Lower lobe of right lung (tissue), 2 donors: ENCODE measurements at places on chromosomes 4 and X. TPM values are rescaled to one million over a fixed set of nuclear protein-coding genes. Genes with fewer than 3 reads are reported as not detected.

DNA sequence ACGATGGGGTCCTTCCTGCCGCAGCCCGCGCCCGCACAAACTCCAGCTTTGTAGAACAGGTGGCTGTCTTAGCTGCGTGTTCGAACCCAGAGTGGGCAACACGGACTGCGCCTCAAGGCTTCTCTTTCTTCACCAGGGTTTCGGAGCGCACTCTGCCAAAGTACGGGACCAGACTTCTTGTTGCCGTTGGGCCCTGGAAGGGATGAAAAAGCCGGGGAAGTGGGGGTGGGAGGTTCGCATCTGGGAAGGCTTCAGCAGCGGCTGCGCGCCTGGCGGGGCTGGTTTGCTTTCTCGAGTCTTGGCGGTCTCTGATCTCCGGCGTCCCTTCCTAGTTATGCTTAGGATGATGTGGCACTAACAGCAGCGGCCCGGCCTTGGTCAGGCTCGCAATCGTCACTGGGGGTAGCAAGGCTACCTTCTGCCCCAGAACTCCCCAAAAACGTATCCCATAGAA is 673 bp downstream of the PARM1 start:
- peak overlapping the region; percentile 59 for H3K4me3 ChIP-seq
- H3K27me3 ChIP-seq = peaks cover 22% of the 10 kb centered on the region
- peak; percentile 49 for DNase-seq
- peaks cover 21% of the 10 kb centered on the region for H3K4me1 ChIP-seq

GRCh38 chrX:38975368-38975942 is 174.2 kb downstream of the MID1IP1 start:
- H3K27me3 ChIP-seq = no peaks in the 10 kb centered on the region
- H3K36me3 ChIP-seq = no peaks in the 10 kb centered on the region
- DNase-seq = no peak
- no peak overlapping the region for H3K4me3 ChIP-seq
- no peaks in the 10 kb centered on the region for H3K4me1 ChIP-seq

DNA sequence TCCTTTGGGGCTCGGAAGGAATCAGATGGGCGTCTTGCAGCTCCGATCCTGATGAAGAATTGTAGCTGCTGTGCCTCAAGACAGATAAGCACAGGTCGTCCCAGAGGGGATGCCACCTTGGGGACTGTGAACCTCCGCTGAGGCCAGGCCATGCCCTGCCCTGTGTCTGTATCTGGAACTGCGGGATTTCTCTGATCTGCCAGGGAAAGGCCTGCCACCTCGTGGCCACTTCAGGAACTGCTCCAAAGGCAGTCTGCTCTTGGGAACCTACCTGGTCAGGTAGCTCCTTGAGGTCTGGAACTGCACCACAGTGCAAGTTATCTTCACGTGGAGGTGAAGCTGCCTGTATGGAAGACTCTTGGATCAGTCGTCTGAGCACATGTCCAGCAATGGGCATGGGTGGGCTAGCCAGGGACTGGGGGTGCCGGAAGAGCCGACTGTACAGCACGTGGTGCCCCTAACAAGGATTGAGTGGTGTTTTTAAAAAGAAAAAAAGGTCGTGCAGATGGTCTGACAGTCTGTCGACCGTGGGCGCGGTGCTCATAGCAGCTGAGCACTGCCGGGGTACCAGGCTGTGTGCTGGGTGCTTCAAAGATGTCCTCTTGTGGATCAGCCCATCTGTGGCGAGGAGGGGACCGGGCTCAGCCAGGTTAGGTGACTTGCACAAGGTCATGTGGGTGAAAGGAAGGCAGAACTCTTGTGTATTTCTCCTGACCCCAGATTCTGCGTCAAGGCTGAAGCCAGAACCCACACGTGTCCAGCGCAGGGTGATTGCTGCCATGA is 3.1 kb upstream of the GRPEL1 start:
- peaks cover 27% of the 10 kb centered on the region for H3K4me1 ChIP-seq
- no peak overlapping the region for H3K27ac ChIP-seq
- no peak overlapping the region for H3K4me3 ChIP-seq
- H3K27me3 ChIP-seq = no peaks in the 10 kb centered on the region

- no peak overlapping the region for H3K27ac ChIP-seq
- H3K4me1 ChIP-seq = no peaks in the 10 kb centered on the region
- H3K27me3 ChIP-seq = no peaks in the 10 kb centered on the region
- H3K36me3 ChIP-seq = no peaks in the 10 kb centered on the region
- DNase-seq = no peak
These were observed 10.3 kb downstream of the SLC25A5 start for GRCh38 chrX:119478504-119478903.

- no peaks in the 10 kb centered on the region for H3K27me3 ChIP-seq
- no peak for DNase-seq
- H3K4me1 ChIP-seq = no peaks in the 10 kb centered on the region
- H3K36me3 ChIP-seq = no peaks in the 10 kb centered on the region
- H3K27ac ChIP-seq = no peak overlapping the region
These were observed 30.3 kb downstream of the AMMECR1 start for GRCh38 chrX:110287605-110288004.

The CENPVL2 gene
- total RNA-seq = not detected

DNA sequence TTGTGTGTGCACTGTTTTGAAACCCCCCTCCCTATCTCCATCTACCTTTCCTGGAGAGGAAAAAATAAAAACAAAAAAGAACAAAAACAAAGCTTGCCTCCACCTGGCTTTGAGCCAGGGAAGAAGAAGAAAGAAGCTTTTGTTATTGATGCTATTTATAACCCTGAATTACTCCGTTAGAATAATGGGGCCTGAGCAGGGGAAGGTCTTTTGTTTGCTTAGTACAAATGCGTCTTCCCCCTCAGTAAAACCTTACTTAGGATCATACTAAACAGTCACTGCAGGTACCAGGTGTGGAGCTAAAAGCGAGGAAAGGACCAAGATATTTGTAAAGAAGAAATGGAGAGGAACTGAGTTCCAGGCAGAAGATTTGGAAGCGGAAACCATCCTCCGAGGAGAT is 352.1 kb downstream of the KCNIP4 start:
- H3K27ac ChIP-seq = no peak overlapping the region
- H3K27me3 ChIP-seq = no peaks in the 10 kb centered on the region
- H3K4me3 ChIP-seq = no peak overlapping the region
- H3K4me1 ChIP-seq = no peaks in the 10 kb centered on the region
- no peak for DNase-seq
- no peaks in the 10 kb centered on the region for H3K36me3 ChIP-seq

The SLC10A6 gene
- 0.97 TPM for total RNA-seq

GRCh38 chr4:146640465-146641061 is 1.9 kb downstream of the POU4F2 start:
- no peak for DNase-seq
- no peak overlapping the region for H3K27ac ChIP-seq

DNA sequence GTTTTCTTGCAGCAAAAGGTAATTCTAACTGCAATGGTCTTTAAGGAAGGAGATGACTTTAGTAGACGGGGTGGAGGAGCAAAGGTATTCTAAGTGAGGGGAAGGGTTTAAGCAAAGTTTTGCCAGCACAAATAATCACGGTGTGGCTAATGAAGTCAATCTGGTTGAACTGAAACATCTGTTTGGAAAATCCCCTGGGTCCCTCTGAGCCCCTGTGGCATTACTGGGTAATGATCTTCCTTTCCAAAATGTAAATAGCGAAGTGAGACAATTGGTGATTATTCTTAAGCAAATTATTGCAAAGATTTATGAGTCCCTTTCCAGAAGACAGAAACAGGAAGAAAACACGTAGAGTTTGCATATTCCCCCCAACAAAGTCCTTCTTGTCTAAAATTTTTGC is 47.2 kb downstream of the FGFBP1 start:
- DNase-seq = no peak
- H3K36me3 ChIP-seq = no peaks in the 10 kb centered on the region
- H3K4me1 ChIP-seq = no peaks in the 10 kb centered on the region

The CCDC158 gene
- 0.74 TPM for total RNA-seq

GRCh38 chr4:180618396-180618795 is 1624.8 kb upstream of the TENM3 start:
- no peaks in the 10 kb centered on the region for H3K27me3 ChIP-seq
- no peak for DNase-seq
- H3K4me3 ChIP-seq = no peak overlapping the region
- no peaks in the 10 kb centered on the region for H3K4me1 ChIP-seq
- no peak overlapping the region for H3K27ac ChIP-seq

DNA sequence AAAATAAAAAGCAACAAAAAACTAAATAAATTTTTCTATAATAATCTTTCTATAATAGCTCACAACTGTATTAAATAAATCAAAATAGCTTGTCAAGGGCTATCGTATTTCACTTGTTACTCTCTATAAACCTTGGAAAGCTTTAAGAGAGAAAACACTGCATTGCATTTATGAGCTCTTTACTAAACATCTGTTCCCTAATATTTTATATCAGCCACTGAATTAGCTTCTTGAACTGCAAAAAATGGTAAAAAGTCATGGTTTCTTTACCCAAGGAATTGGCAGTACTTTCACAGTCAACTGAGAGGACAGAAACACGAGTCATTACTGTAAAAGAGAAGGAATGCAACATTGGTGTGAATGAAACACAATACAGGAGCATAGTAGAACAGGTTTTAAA is 671.2 kb downstream of the PCDH18 start:
- H3K27me3 ChIP-seq = no peaks in the 10 kb centered on the region
- H3K4me3 ChIP-seq = no peak overlapping the region
- no peaks in the 10 kb centered on the region for H3K4me1 ChIP-seq
- no peaks in the 10 kb centered on the region for H3K36me3 ChIP-seq
- H3K27ac ChIP-seq = no peak overlapping the region

DNA sequence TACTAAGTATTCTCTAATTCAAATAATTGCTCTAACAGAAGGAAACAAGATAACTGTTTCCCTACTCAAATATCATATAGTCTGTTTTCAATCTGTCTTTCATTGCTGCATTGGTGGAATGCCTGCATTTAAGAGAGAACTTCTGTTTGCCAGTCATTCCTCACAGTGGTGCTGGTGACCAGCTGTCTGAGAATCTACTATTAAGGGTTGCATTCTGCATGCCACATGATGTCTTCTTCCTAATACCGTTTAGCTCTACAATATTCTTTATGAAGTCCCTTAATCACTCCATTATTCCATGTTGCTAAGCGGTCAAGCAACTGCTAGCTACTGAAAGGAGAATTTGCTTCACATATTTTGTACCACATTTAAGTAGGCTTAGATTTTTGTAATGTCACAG is 167.1 kb upstream of the CENPE start:
- no peak overlapping the region for H3K4me3 ChIP-seq
- H3K36me3 ChIP-seq = no peaks in the 10 kb centered on the region
- no peak for DNase-seq
- H3K27ac ChIP-seq = no peak overlapping the region
- no peaks in the 10 kb centered on the region for H3K27me3 ChIP-seq

DNA sequence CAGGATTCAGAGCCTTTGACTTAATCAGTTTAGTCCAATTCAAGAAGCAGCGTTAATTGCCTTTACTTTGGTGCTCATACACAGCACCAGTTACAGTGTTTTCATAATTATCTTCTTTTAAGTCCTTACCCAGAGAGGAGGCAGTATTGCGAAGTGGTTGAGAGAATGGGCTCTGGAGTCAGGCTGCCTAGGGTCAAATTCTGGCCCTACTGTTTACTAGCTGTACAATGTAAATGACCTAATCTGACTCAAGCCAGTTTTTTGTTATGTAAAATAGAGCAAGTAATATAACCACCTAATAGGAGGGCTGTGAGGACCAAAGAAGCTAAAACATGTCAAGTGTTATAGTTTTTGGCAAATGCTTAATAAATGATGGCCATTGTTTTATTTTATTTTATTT is 27.6 kb downstream of the WDR44 start:
- no peaks in the 10 kb centered on the region for H3K4me1 ChIP-seq
- H3K4me3 ChIP-seq = no peak overlapping the region
- no peak overlapping the region for H3K27ac ChIP-seq
- no peaks in the 10 kb centered on the region for H3K36me3 ChIP-seq
- H3K27me3 ChIP-seq = no peaks in the 10 kb centered on the region

The RIBC1 gene
- total RNA-seq = 3.0 TPM

The TLR1 gene
- 35.3 TPM for total RNA-seq

- no peak overlapping the region for H3K27ac ChIP-seq
- H3K27me3 ChIP-seq = no peaks in the 10 kb centered on the region
- H3K36me3 ChIP-seq = no peaks in the 10 kb centered on the region
These were observed 13.8 kb downstream of the PCDH10 start for GRCh38 chr4:133162941-133163340.

The SPANXA1 gene
- total RNA-seq = not detected

- no peaks in the 10 kb centered on the region for H3K36me3 ChIP-seq
- H3K4me3 ChIP-seq = no peak overlapping the region
- H3K27me3 ChIP-seq = no peaks in the 10 kb centered on the region
These were observed 134.2 kb downstream of the MAML3 start for GRCh38 chr4:140019619-140020347.

GRCh38 chr4:124025428-124025827 is 628.8 kb downstream of the SPRY1 start:
- no peaks in the 10 kb centered on the region for H3K36me3 ChIP-seq
- no peak overlapping the region for H3K4me3 ChIP-seq
- H3K27ac ChIP-seq = no peak overlapping the region
- H3K27me3 ChIP-seq = no peaks in the 10 kb centered on the region

GRCh38 chr4:98658287-98659105 is at the start of gene TSPAN5:
TSPAN5 (minus strand) TSS chr4:98658611.
- H3K27ac ChIP-seq = peak within 1 kb of the TSS; percentile 58
- no peaks in the 10 kb centered on the region for H3K36me3 ChIP-seq
- DNase-seq = peak; percentile 82
- H3K27me3 ChIP-seq = no peaks in the 10 kb centered on the region

- H3K27ac ChIP-seq = no peak overlapping the region
- no peaks in the 10 kb centered on the region for H3K27me3 ChIP-seq
- no peak for DNase-seq
These were observed 10.6 kb downstream of the ABCD1 start for GRCh38 chrX:153735274-153735673.

GRCh38 chrX:69182818-69183380 is 17.6 kb upstream of the PJA1 start:
- no peaks in the 10 kb centered on the region for H3K36me3 ChIP-seq
- no peak overlapping the region for H3K4me3 ChIP-seq

DNA sequence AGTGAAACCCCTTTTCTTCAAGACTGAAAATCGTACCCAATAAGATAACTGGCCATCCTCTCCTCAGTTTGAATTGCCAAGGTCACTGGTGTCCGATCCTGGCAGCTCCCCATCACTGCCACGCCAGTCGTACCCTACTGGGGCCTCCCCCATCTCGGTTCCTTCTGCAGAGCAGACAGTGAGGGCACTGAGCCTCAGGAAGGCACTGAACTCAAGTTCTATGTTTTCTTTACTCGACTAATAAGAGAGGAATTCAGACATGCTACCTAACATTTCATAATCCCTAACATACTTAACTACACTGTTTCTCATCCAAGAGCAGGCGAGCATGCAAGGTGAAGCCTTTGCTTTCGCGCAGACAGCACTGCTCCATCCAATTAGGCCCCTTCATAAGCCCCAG is 23.4 kb downstream of the ZFYVE28 start:
- no peaks in the 10 kb centered on the region for H3K27me3 ChIP-seq
- H3K27ac ChIP-seq = no peak overlapping the region
- no peak overlapping the region for H3K4me3 ChIP-seq

The HDAC6 gene
- total RNA-seq = 96.1 TPM

The GASK1B gene
- 22.7 TPM for total RNA-seq

GRCh38 chr4:123250843-123251242 is 145.8 kb upstream of the SPRY1 start:
- no peak for DNase-seq
- no peaks in the 10 kb centered on the region for H3K36me3 ChIP-seq
- no peak overlapping the region for H3K4me3 ChIP-seq
- no peaks in the 10 kb centered on the region for H3K27me3 ChIP-seq
- H3K27ac ChIP-seq = no peak overlapping the region

- no peaks in the 10 kb centered on the region for H3K27me3 ChIP-seq
- DNase-seq = no peak
- H3K4me1 ChIP-seq = peaks cover 7% of the 10 kb centered on the region
- no peak overlapping the region for H3K27ac ChIP-seq
- H3K36me3 ChIP-seq = no peaks in the 10 kb centered on the region
These were observed 47.2 kb downstream of the TBCK start for GRCh38 chr4:106268786-106269185.

The SLC49A3 gene
- 31.5 TPM for total RNA-seq

The LUZP4 gene
- not detected for total RNA-seq
